Activated CD4-positive, alpha-beta T cell treated with anti-CD3 and anti-CD28 coated beads for 36 hours (primary cell): ENCODE measurements at places on chromosomes 16 and 17.

- no peaks in the 10 kb centered on the region for H3K36me3 ChIP-seq
- H3K4me3 ChIP-seq = no peak overlapping the region
These were observed 86.2 kb upstream of the CBX4 start for GRCh38 chr17:79925242-79925957.

DNA sequence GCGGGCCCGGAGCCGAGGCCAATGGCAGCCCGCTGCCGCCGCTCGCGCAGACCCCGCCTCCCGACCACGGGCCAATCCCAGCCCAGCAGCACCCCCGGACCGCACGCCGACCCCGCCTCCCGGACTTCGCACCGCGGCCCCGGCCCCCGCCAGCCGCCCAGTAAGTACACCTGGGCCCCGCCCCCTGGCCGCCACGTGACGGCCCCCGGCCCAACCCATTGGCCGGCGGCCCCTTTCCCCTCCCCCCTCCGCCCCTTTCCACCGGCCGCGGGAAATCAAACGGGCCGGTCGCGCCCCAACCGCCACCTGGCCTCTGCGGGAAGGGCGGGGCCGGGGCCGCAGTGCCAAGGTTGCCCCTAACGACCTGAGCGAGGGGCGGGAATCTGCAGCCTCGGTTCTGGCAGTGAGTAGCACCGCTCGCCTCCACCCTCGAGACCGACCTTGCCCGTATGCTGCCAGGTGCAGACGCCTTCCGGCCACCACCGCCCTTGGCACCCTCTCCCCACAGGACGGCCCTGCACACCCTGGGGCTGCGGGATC is at the start of gene YBX2:
Gene YBX2 (minus strand): TSS at position 26 of the 540 bp plus-strand sequence. CDS start 139 bp downstream, outside the sequence.
- H3K27ac ChIP-seq = peak within 1 kb of the TSS; percentile 58
- peak within 1 kb of the TSS; percentile 59 for H3K4me3 ChIP-seq
- H3K36me3 ChIP-seq = no peaks in the 10 kb centered on the region
- peaks cover 23% of the 10 kb centered on the region for H3K4me1 ChIP-seq

- peak overlapping the region; percentile 17 for H3K27ac ChIP-seq
- H3K4me3 ChIP-seq = no peak overlapping the region
- H3K36me3 ChIP-seq = peaks cover 13% of the 10 kb centered on the region
- no peaks in the 10 kb centered on the region for H3K27me3 ChIP-seq
- H3K4me1 ChIP-seq = peaks cover 36% of the 10 kb centered on the region
- no peak for DNase-seq
These were observed 233.6 kb downstream of the CPPED1 start for GRCh38 chr16:12570046-12570618.

DNA sequence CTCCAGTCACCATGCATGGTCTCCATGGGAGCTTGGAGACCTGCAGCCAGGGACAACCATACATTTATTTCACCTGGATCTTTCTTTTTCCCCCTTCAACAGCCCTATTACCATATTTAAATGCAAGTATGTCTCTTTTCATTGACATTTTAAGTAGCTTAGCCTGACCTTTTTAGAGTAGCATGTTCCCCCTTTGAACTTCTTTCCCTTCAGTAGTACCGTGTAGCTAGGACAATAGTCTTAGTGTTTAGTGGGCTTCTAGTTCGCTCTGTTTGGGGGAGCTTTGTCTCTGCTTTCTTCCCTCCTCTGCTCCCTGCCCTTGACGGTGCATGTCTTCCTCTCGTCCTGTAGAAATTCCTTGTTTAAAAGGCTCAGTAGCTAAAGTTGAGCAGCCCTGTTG is 94.6 kb downstream of the CCDC182 start:
- H3K4me1 ChIP-seq = peaks cover 10% of the 10 kb centered on the region
- no peaks in the 10 kb centered on the region for H3K27me3 ChIP-seq
- no peak overlapping the region for H3K27ac ChIP-seq
- H3K4me3 ChIP-seq = no peak overlapping the region

DNA sequence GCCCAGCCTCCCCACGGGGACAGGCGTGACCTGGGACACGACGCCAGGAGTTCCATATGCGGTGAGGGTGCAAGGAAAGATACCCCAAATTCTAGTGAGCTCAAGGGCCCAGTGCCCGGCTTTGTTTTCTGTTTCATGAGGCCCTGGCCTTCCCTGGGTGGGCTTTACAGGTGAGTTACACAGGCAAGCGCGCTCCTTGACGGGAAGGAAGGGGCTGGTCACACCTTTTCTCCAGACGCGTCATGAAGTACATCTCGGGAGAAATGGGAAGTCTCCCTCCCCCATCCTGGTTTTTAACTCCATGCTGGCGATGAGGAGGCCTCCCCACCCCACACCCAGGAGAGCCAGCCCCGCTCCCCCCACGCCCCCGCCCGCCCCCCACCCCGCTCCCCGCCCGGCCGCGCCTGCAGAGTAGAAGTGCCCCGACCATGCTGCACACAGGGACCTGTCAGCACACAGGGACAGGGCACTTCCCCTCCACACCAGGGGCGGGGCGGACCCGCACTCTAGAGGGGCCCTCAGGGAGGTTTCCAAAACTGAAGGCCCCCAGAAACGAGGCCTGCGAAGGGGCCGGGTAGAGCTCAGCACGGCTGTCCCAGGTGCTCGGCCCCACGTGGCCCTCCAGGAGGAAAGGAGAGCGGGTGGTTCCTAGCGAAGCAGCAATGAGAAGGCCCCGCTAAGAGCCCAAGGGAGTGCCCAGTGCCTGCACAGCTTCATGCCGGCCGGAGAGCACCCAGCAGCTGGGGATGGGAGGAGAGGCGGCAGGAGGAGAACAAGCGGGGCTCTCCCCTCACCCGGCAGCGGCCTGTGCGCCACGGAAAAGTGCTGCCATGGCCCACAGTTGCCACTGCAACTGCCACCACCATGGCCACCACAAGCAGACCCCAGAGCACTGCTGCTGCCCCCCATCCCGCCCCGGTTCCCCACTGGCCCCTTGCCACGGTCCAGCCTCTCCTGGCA is 7.7 kb downstream of the CYB561 start:
- H3K4me1 ChIP-seq = peaks cover 25% of the 10 kb centered on the region
- H3K27me3 ChIP-seq = no peaks in the 10 kb centered on the region
- H3K27ac ChIP-seq = no peak overlapping the region
- H3K4me3 ChIP-seq = no peak overlapping the region
- no peak for DNase-seq
